ENCODE measurements at places on chromosomes 3 and 15. TPM values are rescaled to one million over a fixed set of nuclear protein-coding genes. Genes with fewer than 3 reads are reported as not detected.

DNA sequence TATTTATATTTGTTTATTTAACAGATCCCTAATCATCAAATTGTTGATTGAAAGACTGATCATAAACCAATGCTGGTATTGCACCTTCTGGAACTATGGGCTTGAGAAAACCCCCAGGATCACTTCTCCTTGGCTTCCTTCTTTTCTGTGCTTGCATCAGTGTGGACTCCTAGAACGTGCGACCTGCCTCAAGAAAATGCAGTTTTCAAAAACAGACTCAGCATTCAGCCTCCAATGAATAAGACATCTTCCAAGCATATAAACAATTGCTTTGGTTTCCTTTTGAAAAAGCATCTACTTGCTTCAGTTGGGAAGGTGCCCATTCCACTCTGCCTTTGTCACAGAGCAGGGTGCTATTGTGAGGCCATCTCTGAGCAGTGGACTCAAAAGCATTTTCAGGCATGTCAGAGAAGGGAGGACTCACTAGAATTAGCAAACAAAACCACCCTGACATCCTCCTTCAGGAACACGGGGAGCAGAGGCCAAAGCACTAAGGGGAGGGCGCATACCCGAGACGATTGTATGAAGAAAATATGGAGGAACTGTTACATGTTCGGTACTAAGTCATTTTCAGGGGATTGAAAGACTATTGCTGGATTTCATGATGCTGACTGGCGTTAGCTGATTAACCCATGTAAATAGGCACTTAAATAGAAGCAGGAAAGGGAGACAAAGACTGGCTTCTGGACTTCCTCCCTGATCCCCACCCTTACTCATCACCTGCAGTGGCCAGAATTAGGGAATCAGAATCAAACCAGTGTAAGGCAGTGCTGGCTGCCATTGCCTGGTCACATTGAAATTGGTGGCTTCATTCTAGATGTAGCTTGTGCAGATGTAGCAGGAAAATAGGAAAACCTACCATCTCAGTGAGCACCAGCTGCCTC lies 14.7 kb downstream of the THBS1 start:
- DNase-seq = no peak

- no peak for DNase-seq
Observed at GRCh38 chr3:62467966-62468722, 94.8 kb upstream of the FEZF2 start.

DNA sequence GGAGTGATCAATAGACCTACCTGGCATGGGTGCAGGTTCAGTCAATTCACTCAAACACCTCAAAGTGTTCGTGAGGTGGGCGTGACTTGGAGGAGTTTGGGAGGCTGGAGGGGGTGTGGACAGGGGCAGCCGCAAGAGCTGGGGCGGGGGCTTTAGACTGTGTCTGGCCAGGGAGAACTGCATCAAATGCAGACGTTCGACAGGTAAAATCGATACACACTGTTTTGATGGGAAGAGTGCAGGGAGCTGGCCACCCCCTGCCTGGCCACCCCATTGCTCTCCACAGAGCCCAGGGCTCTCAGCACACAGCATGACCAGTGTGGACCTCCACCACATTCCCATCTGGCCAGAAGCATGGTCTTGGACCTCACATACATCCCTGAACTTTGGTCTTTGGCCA lies 412.1 kb downstream of the OCA2 start:
- no peak for DNase-seq

DNA sequence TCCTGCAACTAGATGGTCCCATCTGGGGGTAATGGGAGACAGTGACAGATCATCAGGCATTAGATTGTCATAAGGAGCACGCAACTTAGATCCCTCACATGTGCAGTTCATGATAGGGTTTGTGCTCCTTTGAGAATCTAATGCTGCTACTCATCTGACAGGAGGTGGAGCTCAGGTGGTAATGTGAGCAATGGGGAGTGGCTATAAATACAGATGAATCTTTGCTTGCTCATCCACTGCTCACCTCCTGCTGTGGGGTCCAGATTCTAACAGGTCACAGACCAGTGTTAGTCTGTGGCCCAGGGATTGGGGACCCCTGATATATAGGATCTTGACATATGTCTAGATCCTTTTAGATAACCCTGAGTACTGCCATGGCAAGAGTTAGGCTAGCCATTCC lies 52.7 kb downstream of the RASGRF1 start:
- no peak for DNase-seq

- no peak for DNase-seq
Observed at GRCh38 chr3:15591928-15592327, 9.4 kb downstream of the HACL1 start.

DNA sequence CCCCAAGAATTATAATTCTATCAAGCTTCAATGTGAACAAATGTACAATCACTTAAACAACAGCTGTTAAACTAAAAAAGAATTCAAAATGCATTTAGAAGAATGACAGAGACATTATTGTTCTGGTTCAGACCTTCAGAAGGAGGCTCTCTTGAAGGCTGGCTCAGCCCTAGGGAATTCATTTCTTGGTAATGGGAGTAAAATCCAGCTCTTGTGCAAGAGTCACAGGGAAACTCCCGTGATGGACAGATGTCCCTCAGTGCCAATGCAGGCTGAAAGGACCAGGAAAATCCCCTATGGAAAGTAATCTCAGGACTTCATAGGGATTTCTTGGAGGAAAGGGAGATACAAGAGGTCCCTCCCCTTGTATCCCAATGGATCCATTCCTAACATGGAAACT lies 149.9 kb upstream of the STT3B start:
- DNase-seq = no peak

DNA sequence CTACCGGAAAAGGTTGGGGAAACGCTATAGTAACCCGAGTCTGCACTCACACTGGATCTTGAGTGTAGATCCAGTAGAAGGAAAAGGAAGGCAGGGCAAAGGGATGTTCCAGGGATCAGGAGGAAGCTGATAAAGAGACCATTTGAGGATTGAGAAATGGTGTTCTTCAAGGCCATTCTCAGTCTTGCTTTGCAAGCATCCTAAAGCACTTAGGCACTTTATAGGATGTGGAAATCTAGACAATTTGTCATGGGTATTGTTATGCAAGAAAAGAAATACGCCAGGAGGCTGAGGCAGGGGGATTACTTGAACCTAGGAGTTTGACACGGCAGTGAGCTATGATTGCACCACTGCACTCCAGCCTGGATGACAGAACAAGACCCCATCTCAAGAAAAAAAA lies 13.2 kb upstream of the SCAMP5 start:
- DNase-seq = no peak

GRCh38 chr3:111605018-111605417 lies 9.9 kb upstream of the ZBED2 start:
- DNase-seq = no peak

GRCh38 chr3:13501056-13501455 lies 20.9 kb downstream of the HDAC11 start:
- no peak for DNase-seq

DNA sequence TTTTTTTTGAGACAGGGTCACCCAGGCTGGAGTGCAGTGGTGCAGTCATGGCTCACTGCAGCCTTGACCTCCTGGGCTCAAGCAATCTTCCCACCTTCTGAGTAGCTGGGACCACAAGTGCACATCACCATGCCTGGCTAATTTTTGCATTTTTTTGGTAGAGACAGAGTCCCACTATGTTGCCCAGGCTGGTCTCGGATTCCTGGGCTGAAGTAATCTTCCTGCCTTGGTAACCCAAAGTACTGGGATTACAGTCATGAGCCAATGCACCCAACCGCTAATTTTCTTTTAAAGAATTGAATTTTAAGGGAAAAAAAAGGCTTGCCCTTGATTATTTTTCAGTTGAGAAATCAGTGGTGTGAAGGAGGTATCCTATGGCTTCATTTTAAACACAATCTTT lies 334.0 kb downstream of the SOX2 start:
- DNase-seq = no peak

- DNase-seq = no peak
Observed at GRCh38 chr3:25019506-25019905, 408.6 kb upstream of the RARB start.

DNA sequence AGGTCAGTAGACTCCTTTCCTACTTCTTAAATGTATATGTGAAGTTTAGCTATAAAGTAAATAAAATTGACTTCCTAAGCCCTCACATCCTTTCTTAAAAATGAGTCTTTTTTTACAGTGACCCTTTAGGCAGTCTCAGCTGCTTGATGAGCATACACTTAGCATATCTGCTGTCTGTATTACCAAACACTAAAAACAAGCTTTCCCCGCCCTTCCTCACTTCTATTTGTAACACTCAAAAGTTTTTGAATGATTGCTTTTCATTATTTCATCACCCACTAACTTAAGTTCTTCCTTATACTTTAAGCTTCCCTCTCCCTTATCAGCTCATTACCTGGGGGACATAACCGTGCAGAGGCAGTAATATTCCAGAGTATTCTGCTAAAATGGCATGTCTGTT lies 89.4 kb downstream of the PLOD2 start:
- DNase-seq = no peak

DNA sequence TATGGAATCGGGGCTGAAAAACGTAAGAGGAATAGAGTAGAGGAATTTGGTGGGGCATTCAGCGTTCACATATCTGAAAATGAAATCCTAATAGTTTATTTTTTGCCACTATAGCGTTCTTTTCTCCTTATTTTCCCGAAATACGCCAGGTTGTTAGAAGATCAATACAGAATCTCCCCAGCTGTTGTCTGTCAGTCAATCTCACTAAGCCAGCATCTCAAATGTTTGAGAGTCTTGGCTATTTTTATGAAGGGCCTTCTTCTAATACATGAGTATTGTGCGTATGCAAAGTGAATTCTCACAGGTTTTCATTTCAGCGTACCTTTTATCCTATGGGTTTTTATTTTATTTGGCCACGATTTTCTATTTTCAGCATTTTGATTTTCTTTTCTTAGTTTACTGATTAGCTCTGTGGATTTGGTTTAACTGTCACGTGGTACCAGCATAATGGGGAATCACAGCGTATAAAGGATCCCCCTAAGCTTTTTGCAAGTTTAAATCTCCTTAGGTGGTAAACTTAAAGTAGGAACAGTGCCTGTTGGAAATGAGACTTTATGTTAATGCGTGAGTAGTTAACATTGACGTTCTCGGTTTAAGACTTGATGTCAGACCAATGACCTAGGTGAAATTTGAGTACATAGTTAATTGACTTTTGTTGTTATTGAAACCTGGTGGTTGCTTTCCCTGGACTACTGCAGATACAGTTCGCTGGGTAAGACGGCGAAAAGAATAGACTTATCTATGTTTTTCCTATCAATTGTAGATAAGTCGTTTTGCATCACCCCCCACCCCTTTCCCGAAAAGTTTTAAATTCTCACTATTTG lies 1.3 kb downstream of the FXR1 start:
- DNase-seq = no peak

DNA sequence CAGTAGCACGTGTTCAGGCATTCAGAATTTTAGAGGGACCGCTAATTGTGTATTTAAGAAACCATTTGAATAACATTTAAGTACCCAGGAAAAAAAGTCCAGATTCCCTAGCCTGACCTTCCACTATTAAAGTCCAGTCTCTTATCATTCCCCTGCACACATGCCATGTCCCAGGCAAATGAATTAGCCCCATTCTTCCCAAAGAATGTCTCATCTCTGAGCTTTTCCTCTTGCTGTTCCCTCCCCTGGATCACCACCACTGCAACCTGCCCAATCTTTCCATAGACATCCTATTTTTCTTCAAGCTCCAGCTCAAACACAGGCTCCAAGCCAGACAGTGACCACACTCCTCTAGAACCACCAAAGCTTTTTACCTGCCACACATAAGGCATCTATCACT lies 25.9 kb downstream of the PLD1 start:
- DNase-seq = no peak

- no peak for DNase-seq
Observed at GRCh38 chr3:72352176-72352575, 496.1 kb downstream of the SHQ1 start.

- DNase-seq = no peak
Observed at GRCh38 chr15:93527374-93528050, 438.5 kb upstream of the RGMA start.

- no peak for DNase-seq
Observed at GRCh38 chr3:49058011-49058410, 28.8 kb upstream of the IMPDH2 start.

- DNase-seq = no peak
Observed at GRCh38 chr3:154122912-154123559, 1.8 kb downstream of the ARHGEF26 start.

DNA sequence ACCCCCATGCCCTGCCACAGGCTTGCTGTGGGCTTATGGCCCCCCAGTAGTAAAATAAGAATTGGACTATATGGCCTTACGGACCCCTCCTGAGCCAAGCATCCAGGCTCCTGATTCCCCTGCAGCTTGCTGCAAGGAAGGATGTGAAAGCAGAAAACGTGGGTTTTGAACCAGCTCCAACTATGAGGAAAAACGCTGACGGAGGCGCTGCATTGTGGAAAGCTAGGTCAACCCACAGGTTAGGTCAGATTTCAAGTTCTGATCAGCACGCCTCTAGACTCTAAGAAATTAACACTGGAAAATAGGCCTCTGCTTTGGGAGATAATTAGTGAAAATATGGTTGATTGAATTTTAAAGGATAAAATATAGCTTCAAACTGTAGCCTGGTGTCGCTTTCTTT lies 195.4 kb upstream of the HES1 start:
- DNase-seq = no peak

- no peak for DNase-seq
Observed at GRCh38 chr3:150345021-150345538, 63.0 kb upstream of the TSC22D2 start.

- no peak for DNase-seq
Observed at GRCh38 chr15:79519628-79520027, 87.5 kb downstream of the MINAR1 start.

- DNase-seq = no peak
Observed at GRCh38 chr3:117488983-117489382, 779.4 kb downstream of the TUSC7 start.

EAF2 gene
- 43.3 TPM for total RNA-seq

CLDN18 gene
- total RNA-seq = not detected

MST1 gene
- total RNA-seq = 4.7 TPM

GOLGA8O gene
- 1.2 TPM for total RNA-seq

DZIP1L gene
- total RNA-seq = not detected

ADAMTS9 gene
- total RNA-seq = not detected

SLC15A2 gene
- 8.5 TPM for total RNA-seq

CISH gene
- 2.9 TPM for total RNA-seq

C3orf85 gene
- total RNA-seq = not detected

FANCD2 gene
- 31.4 TPM for total RNA-seq

GNAT1 gene
- not detected for total RNA-seq

TARS3 gene
- 12.0 TPM for total RNA-seq

GPR171 gene
- total RNA-seq = 0.35 TPM

FMN1 gene
- 0.69 TPM for total RNA-seq

CPNE9 gene
- 0.20 TPM for total RNA-seq

MESP1 gene
- 0.24 TPM for total RNA-seq

Measured in activated B cell treated with CpG ODN at 0.5 μM for 24 hours (primary cell).